ENCODE measurements at places on chromosomes 4 and X. TPM values are rescaled to one million over a fixed set of nuclear protein-coding genes. Genes with fewer than 3 reads are reported as not detected.

The C1QTNF7 gene
- total RNA-seq: not detected

The SPANXA1 gene
- total RNA-seq: not detected

The SSX1 gene
- not detected for total RNA-seq

The SFRP2 gene
- 203 TPM for total RNA-seq

The PGAM4 gene
- total RNA-seq: not detected

The ITIH6 gene
- 0.05 TPM for total RNA-seq

The NIPAL1 gene
- total RNA-seq: 0.68 TPM

The BEX4 gene
- total RNA-seq: 63.0 TPM

The REPS2 gene
- 0.58 TPM for total RNA-seq

The CCNB3 gene
- 0.89 TPM for total RNA-seq

The POU3F4 gene
- 13.0 TPM for total RNA-seq

The EGFL6 gene
- not detected for total RNA-seq

The MAGEE2 gene
- not detected for total RNA-seq

The SERPINA7 gene
- not detected for total RNA-seq

The CXCL10 gene
- total RNA-seq: not detected

The DCAF4L1 gene
- 0.26 TPM for total RNA-seq

The BEX5 gene
- 3.8 TPM for total RNA-seq

The LDOC1 gene
- total RNA-seq: 27.3 TPM

The CXCL8 gene
- total RNA-seq: not detected

The DTHD1 gene
- not detected for total RNA-seq

The NUDT10 gene
- 18.3 TPM for total RNA-seq

The GYPE gene
- total RNA-seq: not detected

The NRK gene
- total RNA-seq: 0.32 TPM

The LONRF3 gene
- total RNA-seq: 0.30 TPM

The ALB gene
- total RNA-seq: 0.70 TPM

The SOX3 gene
- 205 TPM for total RNA-seq

The HSD17B11 gene
- total RNA-seq: 18.4 TPM

The FGF5 gene
- total RNA-seq: not detected

The NUDT11 gene
- total RNA-seq: 39.8 TPM

The PLCXD1 gene
- 49.1 TPM for total RNA-seq

The RTL5 gene
- 23.0 TPM for total RNA-seq

The RHOXF2B gene
- not detected for total RNA-seq

The DMP1 gene
- total RNA-seq: not detected

The ARAF gene
- 55.7 TPM for total RNA-seq

The MAGEA11 gene
- total RNA-seq: not detected

The WNK3 gene
- 30.7 TPM for total RNA-seq

The DCHS2 gene
- total RNA-seq: 0.91 TPM

The ABCB7 gene
- 29.1 TPM for total RNA-seq

The TLR8 gene
- not detected for total RNA-seq

The MID1IP1 gene
- 52.9 TPM for total RNA-seq

The AGTR2 gene
- not detected for total RNA-seq

The HSFX3 gene
- not detected for total RNA-seq

The IL2 gene
- total RNA-seq: not detected

The HPSE gene
- 0.32 TPM for total RNA-seq

The GALNTL6 gene
- total RNA-seq: 0.07 TPM

The PLAC1 gene
- not detected for total RNA-seq
